ENCODE measurements at places on chromosomes 7 and 10.

GRCh38 chr7:116398672-116399071 is 100.9 kb upstream of the CAV2 start:
- DNase-seq: no peak

DNA sequence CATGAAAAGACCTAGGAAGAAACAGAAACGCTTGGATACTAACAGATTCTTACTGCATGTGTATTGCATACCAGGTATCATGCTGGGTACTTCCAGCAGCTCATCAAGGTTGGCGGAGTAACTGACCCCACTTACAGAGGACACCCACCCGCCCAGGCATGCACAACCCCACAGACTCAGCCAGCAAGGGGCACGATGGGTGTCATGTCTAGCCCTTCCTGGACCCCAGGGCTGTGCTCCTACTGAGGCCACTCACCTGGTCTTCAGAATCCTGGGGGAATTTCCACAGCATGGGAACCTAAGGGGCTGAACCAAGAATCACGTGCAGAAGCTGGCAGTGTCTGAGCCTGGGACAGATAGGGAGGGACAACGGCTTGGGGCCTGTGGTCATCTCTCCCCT is 134.1 kb upstream of the ZNF32 start:
- no peak for DNase-seq

- DNase-seq: peak; percentile 83
Measured at GRCh38 chr7:59079-60016, 133.0 kb upstream of the FAM20C start.

- DNase-seq: peak; percentile 90
Measured at GRCh38 chr10:43026039-43026973, 50.6 kb upstream of the RET start.

DNA sequence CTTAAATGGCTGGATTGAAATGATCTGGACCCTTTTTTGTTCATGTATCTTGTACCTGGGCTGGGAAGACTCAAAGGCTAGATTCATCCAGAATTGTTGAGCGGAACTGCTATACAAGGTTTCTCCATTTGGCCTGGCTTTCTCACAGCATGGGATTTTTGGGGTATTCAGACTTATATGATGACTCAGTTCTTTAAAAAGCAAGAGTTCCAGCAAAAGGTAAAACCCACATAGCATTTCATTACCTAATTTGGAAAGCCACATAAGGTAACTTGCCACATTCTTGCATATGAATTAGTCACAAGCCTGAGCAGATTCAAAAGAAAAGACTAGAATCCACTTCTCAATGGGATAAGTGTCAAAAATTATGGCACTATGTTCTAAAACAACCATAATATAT is 137.4 kb downstream of the HGF start:
- DNase-seq: no peak

All from ELF-1 (cell line).